ENCODE measurements at places on chromosomes 13 and 19.

- H3K27me3 ChIP-seq = no peaks in the 10 kb centered on the region
- peaks cover 85% of the 10 kb centered on the region for H3K4me1 ChIP-seq
- no peak for DNase-seq
- peak overlapping the region; percentile 74 for H3K27ac ChIP-seq
These were observed 16.3 kb downstream of the LCP1 start for GRCh38 chr13:46165485-46166223.

DNA sequence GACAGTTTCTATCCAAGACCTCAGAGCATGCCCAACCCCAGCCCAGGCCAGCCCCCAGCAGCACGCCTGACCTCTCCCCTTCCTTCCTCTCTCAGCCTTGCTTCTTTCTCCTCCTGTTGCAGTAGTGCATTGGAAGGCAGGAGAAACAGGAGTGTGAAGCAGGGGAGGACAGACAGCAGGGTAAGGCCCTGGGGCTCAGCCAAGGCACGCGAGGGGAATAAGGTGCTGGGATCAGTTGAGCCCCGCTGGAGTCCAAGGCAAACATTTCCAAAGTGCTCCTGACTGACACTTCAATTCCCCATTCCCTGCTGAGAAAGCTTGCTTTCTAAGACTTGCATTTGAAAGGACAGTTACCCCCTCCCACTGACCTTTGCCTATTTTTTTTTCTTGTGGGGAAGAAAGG, 73.1 kb upstream of the OLFM4 start:
- H3K4me3 ChIP-seq = no peak overlapping the region
- H3K4me1 ChIP-seq = no peaks in the 10 kb centered on the region
- no peaks in the 10 kb centered on the region for H3K36me3 ChIP-seq
- H3K27ac ChIP-seq = no peak overlapping the region
- no peaks in the 10 kb centered on the region for H3K27me3 ChIP-seq
- no peak for DNase-seq

DNA sequence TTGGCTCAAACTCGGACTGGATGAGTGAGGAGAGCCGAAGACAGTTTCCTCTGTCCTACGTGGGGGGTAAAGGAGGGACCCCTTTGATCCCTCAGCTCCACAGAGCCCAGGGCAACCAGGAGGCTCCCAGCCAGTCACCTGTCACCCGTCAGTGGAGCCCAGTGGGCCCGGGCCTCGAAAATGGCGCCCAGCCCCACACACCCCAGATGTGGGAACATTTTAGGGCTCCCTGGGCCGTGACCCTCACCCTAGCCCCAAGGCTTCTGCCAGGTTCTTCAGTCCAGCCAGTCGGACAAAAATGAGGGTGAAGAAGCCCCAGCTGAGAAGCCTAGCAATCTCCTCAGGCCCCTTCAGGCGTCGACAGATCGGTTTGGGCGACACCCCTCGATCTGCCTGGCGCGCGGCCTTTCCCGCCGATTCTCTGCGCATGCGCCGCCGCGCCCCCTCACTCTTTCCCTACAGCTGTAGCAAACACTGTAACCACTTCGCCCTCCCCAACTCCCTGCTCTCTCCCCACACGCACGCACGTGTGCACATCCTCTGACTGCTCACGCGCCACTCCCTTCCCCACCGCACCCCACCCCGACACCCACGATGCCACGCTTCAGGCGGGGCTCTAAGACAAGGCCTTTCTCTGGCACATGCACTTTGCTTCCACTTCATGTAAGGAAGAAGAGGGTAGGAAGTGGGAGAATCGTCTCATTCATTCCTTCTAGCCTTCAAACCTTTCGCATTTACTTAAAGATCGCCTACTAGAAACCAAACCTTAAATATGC, at the start of gene SLC6A16:
TSS of gene SLC6A16 (minus strand) at position 391 of the 776 bp plus-strand sequence. CDS start 13,844 bp downstream, outside the sequence.
- H3K27ac ChIP-seq = no peak within 1 kb of the TSS
- DNase-seq = no peak
- peaks cover 26% of the 10 kb centered on the region for H3K4me1 ChIP-seq
- no peak within 1 kb of the TSS for H3K4me3 ChIP-seq
- peaks cover 40% of the 10 kb centered on the region for H3K36me3 ChIP-seq

GRCh38 chr13:69458013-69458412, 649.6 kb upstream of the ATXN8OS start:
- no peak overlapping the region for H3K4me3 ChIP-seq
- H3K27me3 ChIP-seq = no peaks in the 10 kb centered on the region
- no peak for DNase-seq
- H3K36me3 ChIP-seq = no peaks in the 10 kb centered on the region
- no peak overlapping the region for H3K27ac ChIP-seq

GRCh38 chr19:42272535-42272897, 3.5 kb downstream of the CIC start:
- no peaks in the 10 kb centered on the region for H3K27me3 ChIP-seq
- peaks cover 59% of the 10 kb centered on the region for H3K4me1 ChIP-seq
- peaks cover 35% of the 10 kb centered on the region for H3K36me3 ChIP-seq
- no peak overlapping the region for H3K27ac ChIP-seq

DNA sequence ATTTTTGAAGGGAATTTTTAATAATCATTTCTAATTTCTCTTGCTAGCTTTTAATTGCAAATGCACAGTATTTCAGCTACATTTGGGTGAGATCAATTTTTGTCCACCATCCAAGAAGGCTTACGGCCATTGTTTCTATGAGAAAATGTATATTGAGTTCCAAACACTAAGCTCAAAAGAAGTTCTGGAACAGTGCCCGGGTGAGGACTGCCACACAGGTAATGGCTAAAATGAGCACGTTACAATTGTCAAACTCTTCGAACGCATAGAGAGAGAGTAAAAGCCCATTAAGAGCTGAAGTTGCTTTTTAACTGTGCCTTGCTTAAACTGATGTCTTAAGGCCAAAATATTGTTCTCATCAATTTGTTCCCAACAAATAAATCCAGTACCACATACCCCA, 755.0 kb downstream of the DIAPH3 start:
- no peaks in the 10 kb centered on the region for H3K27me3 ChIP-seq
- H3K27ac ChIP-seq = no peak overlapping the region
- no peak for DNase-seq
- H3K4me3 ChIP-seq = no peak overlapping the region
- no peaks in the 10 kb centered on the region for H3K36me3 ChIP-seq

Measured in activated CD8-positive, alpha-beta T cell treated with anti-CD3 and anti-CD28 coated beads, Interleukin-2, amount 10 ng/mL, durations not matched to agents 7 days and 5 days (primary cell).